ENCODE measurements at places on chromosomes 7 and 10.

- no peak for DNase-seq
Measured at GRCh38 chr10:132297526-132297925, 10.2 kb downstream of the STK32C start.

- DNase-seq: no peak
Measured at GRCh38 chr7:8831376-8831775, 398.0 kb downstream of the NXPH1 start.

DNA sequence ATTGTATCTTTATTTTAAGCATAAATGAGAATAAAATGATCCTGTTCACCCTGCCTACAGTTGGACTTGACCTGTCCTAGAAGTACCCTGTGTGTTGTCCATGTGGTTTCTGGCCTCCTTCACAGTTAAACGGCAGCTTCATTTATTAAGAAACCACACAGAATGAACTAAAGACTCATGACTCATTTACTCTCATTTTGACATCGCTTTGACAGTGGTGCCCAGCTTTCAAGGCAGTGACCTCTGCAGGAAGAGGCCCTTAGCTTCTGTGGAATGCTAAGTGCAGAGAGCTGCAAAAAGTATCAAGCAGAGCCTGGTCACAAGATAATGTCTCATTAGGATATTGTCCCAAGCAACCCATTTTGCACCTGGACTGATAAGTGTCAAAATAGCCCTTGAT lies 93.4 kb downstream of the AVL9 start:
- DNase-seq: peak; percentile 98

DNA sequence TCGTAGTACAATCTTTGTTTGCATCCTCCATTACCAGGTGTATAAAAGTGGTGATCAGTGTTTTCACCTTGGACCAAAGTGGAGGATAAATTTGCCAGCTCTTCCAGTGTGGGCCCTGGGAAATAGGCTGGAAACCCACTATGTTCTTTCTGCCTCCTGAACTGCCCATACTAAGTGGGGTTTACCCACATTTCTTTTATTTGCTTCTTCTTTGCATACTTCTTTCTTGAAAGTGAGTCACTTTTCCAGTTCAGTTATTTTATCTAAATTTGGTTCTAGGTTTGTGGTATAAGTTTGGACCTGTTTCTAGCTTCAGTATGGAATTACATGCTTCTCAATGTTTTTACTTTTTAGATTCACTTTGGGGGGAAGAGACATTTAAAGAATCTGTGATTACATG lies 126.2 kb upstream of the ACBD5 start:
- no peak for DNase-seq

DNA sequence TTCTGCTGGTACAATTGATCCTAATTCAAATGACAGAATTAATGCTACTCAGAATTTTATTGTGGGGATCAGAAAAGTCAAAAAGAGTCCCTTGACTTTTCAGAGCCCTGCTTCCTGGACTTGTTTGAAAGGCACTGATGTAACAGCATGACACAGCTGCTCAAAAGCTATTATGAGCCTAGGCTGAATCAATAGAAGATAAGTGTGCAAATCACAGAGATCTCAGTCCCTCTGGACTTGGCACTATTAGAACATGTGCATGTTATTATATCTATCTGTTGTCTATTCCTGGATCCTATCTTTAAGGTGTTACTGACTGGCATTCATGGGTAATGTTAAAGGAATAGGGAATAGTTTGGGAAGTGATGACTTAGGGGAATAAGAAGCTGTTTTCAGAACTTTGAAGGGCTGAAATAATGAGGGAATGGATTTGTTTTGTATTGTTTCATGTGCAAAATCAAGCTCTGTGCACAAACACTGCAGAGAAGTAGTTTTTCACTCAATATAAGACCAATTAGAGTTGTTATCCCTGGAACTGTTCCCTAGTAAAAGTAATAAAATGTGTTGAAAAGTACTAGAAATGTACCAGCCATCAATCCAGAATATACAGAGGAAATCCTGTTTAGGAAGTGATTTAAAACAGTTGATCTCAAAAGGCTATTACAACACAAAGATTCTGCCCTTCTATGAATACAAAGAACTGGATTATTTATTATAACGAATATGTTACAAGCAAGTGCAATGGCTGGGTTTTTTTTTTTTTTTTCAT lies 814.9 kb upstream of the C7orf33 start:
- no peak for DNase-seq

DNA sequence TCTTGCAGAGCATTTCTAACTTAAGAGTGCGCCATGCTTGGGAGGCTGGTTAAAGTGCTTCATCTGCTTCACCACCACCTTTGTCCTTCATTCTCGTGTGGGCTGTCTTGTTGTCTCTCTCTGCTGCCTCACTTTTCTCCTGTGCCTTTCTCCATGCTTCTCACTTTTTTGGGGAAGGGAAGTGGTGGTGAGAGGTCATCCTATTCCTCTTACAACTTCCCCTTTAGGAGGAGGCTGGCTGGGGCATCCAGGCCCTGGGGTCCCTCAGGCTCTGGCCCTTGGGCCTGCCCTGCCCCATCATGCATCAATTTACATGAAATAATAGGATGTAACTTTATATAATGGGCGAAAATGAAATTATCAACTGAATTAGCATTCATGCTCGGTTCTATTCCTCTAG lies 39.9 kb upstream of the PIP4K2A start:
- no peak for DNase-seq

DNA sequence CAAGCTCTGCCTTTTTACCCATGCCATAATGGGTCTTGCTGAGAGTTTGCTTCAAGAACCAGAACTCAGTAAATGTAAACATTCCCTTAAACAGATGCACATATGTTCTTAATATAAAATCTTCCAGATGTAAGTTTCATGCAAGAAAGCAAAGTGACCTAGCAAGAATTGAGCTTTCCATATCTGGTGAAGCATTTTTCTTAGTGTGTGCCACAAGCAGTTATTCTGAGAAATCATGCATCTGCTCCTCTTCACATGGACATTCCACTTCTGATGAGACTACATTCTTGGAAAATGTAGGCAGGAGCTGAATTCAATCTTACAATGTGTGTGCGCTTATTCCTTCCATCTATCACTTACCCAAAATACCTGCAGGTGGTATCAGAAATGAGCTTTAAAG lies 227.8 kb upstream of the LRRTM3 start:
- no peak for DNase-seq

- DNase-seq: no peak
Measured at GRCh38 chr10:100723770-100724530, 21.4 kb upstream of the PAX2 start.

DNA sequence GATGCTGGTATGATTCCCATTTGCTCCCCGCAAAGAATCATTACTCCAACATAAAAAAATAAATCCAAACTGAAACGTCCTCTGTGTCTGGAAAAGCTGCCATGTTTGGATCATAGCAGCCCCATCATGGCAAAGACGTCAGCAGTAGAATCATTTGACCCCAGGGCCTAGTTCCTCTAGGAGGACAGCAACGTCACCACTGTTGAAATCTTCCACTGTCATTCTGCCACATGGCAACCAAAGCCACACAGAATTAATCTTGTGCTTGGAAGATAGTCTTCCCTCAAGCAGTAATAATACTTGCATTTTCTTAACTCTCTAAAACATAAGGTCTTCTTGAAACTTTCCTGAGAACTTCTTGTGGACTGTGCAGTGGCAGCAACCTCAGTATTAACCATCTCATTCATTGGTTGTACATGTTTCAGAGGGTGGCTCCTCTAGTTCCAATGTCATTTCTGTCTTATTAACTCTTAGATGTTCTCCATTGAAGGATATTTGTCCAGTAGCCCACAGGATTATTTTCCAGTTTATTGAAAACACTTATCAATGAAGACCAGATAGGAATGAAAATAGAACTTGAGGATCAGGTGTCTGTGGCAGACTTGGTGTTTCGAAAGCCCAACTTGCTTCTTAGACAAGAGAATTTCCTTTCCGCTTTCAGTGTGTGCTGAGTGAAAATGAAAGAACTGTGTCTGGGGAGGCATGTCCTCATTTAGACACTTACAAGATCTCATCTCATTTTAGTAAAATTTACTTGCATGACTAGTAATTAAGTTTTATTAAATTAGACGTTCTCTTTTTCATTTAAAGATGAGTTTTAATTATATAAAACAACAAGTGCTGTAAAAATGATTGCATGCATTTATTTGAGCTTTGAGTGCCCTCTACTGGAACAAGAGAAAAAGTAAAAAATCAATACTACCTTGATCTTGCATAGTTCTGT lies 28.9 kb upstream of the INHBA start:
- peak; percentile 44 for DNase-seq

DNA sequence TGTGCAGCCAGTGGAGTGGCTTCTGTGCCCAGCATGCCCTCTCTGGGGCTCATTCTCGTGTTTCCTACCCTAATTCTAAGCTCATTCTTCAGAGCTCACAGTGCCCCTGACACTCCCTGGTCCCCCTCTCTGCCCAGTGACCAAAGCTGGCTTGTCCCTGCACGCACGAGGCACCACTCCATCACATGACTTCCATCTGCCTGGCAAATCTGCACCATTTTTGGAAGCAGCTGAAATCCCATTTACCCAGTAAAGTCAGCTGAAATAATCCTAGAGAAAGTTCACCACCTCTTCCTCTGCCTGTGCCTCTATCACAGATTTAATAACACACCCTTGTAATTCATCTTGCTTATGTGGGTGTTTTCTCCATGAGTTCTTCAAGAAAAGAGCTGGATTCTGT lies 616.9 kb downstream of the PTPRN2 start:
- no peak for DNase-seq
